Stimulated activated CD8-positive, alpha-beta memory T cell treated with anti-CD3 and anti-CD28 coated beads, Interleukin-15, amount 100 ng/mL, for 24 hours (primary cell): ENCODE measurements at places on chromosomes 13 and 19.

- DNase-seq, result no peak
Measured at GRCh38 chr13:112602189-112602588, 14.2 kb upstream of the TUBGCP3 start.

DNA sequence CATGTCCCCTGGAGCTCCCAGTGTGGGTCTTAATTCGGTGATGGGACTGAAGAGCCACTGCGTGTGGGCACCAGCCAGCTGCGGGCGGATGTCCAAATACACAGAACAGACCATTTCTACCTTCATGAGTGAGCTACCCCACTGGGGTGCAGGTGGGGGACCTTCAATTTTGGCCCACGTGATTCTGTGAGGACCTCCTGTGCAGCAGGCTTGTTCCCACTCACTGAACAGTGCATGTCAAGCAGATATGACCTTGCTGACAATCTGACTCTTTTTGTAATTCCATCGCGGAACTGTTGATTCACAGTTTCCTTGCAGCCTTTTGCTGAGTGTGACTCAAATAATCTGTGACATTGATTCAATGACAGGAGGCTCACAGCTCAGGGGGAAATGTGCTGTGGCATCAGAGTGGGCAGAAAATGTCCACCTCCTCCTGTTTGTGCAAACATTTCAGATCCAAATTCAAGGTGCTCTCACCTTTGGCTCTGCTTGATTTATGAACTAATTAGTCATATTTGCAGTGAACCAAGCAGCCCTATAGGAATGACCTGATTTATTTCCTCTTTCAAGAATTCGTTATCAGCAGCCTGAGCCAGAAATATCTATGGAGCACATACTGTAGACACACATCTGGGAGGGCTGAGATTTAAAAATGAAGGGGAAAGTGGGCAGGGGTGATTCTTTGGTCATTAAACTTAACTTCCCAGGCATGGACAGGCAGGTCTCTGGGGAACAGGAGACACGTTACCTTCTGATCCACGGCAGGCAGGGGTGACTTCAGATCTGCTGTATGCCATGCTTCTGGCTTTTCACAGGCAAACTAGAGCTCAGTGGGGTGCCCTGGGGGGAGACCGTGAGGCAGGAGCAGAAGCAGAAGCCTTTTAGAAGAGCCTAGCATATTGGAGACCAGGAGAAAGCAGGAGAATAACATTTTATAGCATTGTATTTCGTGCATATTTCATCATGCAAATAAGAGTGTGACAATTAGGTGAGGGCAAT lies 170.0 kb upstream of the KL start:
- no peak for DNase-seq

GRCh38 chr13:42354241-42355091 lies 82.5 kb downstream of the AKAP11 start:
- no peak for DNase-seq

GRCh38 chr13:23979361-23980159 lies 82.3 kb upstream of the C1QTNF9B start:
- no peak for DNase-seq

GRCh38 chr19:6340493-6341201 lies 7.2 kb upstream of the ACER1 start:
- no peak for DNase-seq

GRCh38 chr13:106243011-106243565 lies 292.4 kb downstream of the EFNB2 start:
- DNase-seq, result no peak

- DNase-seq, result no peak
Measured at GRCh38 chr19:27676334-27676733, 1536.6 kb downstream of the UQCRFS1 start.

- no peak for DNase-seq
Measured at GRCh38 chr19:3229346-3229743, 4.9 kb downstream of the CELF5 start.

GRCh38 chr19:55640043-55640576 lies 692 bp upstream of the ZNF580 start:
- no peak for DNase-seq

DNA sequence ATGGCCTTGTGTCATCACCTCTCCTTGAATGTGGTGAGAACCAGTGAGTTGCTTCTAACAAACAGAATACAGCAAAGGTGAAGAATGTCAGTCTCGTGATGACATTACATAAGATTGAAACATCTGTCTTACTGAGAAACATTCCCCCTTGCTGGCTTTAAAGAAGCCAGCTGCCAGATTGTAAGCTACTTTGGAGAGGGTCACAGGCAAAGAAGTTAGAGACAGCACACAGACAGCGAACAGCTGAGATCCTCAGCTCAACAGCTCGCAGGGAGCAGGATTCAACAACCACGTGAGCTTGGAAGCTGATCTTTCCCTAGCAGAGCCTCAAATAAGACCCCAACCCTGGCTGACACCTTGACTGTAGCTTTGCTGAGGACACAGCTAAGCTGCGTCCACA lies 367.9 kb downstream of the LIG4 start:
- DNase-seq, result no peak

DNA sequence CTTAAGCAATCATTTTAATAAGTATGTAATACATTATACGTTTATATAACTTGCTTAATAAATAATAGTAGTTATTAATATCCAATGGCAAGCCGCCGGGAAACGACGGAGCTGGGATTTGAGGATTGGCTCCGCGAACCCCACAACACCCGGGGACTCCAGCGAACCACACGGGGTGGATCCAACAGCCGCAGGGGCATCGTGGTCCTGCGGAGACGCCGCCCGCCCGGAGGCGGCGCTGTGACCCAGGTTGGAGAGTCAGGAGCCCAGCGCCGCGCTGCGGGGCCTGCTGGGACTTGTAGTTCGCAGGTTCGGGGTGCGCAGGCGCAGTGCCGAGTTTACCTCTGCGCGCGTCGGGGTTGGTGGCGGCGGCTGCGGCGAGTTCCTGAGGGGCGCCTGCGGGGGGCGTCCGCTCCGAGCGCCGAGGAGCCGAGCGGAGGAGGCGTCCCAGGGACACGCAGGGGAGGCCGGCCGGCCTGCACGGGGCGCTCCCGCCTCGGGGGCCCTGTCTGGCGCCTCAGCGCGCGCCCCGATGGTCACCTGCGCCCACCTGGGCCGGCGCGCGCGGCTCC lies at the start of gene ZNF554:
Gene ZNF554 (plus strand): TSS at position 329 of the 572 bp plus-strand sequence. CDS start 204 bp downstream, at position 533.
- peak; percentile 97 for DNase-seq

- DNase-seq, result no peak
Measured at GRCh38 chr19:19548915-19549759, 11.1 kb downstream of the CILP2 start.

GRCh38 chr19:55676889-55677505 lies 2.0 kb downstream of the EPN1 start:
- no peak for DNase-seq

DNA sequence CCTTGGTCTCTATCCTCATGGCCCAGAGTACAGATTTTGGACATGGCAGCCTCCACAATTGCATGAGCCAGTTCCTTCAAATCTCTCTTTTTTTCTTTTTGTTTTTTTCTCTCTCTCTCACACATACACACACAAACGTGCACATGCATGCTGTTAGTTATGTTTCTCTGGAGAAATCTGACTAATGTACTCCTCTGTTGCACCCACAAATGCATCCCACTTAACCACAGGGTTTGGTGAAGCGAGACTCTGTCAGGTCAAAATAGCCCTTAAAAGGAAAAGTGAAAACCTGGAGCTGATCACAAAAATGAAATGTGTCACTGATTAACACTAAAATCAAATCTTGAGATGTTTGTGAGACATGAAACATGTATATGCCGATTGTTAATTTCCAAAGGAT lies 374.6 kb upstream of the ARGLU1 start:
- no peak for DNase-seq

DNA sequence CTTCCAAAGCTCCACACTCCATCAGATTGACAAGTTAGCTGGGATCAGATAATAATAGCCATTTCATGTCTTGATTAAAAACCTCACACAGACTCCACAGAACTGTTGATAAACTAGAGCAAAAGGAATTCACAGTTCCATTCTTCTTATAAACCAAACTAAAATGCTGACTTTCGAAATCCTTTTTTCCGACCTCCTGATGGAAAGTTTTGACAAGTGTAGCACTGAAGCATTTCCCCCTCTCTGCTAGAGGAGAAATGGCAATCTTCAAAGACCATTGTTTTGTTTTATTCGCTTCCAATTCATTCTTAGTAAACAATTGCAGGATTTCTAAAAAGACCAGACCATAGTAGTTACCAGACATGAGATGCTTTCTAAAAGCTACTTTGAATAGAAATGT lies 58.8 kb downstream of the COL4A2 start:
- DNase-seq, result no peak

DNA sequence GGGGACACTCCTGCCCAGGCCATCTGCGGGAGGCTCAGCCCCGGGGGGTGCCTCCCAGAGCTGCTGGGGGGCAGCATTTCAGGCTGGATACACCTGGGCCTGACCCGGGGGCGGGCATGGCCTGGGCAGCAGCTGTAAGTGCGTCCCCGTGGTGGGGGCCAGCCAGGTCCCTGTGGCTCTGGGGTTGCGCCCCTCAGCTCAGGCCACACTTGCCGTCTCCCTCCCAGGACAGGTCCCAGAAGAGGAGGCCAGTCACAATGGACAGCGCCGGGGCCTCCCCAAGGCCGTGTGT lies 11.6 kb downstream of the CBARP start:
- DNase-seq, result no peak

DNA sequence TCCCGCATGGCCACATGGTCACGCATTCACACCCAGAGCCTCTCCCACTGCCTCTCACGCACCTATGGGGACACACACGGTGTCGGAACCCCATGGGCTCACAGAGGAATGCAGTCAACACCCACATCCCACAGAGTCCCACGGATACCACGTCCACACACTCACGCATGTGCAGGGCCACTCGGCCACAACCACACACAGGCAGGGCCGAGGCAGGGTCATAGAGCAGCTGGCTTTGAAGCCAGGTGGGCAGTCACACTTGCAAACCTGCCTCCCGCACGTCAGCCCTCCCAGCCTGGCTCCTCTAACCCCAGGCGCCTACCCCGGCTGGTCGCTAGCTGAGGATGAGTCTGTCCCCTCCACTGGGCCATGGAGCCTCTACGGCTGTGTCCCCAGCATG lies 8.1 kb downstream of the ERCC2 start:
- no peak for DNase-seq

DNA sequence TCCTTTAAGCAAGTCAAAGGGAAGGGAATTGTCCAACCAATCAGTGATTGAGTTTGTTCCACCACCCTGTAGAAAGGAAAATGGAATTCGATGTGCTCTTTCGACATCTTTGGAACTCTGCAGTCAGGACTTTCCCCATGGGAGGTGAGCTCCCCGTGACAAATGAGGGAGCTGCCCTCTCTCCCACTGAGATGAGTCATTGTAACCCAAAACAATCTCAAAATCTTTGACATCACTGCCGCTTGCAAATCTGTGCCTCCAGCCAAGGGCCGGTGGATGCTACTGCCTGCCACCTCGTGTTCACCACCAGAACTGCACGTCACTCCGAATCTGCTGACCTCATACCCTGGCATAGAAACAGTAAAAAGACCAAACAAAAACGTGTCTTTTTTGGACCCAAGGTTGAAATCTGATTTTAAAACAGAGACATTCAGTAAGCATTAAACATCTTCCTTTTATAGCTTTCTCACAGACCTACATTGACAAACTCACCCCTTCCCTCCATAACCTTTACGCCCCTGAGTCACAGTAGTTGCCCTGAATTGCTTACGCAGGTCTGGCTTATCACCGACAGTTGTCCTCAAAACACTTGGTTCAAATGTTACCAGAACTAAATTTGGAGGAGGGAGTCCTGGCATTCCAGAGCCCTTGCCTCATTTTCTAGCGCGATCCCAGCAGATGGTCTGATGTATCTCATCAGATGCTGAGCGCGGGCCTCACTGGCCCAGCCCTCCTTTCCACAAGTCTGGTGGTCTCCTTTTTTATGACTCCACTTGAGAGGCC lies 105.2 kb downstream of the COL4A2 start:
- DNase-seq, result peak; percentile 20

DNA sequence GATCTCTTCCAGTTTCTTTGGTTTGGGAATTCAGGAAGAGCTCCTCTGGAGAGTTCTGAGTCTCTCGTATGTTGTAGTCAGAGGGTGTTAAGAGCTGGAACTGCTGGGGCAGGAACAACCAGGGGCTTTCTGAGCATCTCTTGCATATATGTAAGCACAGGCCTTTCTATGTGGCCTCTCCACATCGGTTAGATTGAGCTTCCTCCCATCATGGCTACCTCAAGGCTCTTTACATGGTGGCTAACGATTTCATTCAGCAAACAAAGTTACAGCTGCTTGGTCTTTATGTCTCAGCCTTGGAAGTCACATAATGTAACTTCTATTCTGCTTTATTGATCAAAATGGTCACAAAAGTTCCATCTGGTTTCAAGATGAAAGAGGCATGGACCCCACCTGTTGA lies 20.5 kb upstream of the PLAUR start:
- DNase-seq, result no peak

DNA sequence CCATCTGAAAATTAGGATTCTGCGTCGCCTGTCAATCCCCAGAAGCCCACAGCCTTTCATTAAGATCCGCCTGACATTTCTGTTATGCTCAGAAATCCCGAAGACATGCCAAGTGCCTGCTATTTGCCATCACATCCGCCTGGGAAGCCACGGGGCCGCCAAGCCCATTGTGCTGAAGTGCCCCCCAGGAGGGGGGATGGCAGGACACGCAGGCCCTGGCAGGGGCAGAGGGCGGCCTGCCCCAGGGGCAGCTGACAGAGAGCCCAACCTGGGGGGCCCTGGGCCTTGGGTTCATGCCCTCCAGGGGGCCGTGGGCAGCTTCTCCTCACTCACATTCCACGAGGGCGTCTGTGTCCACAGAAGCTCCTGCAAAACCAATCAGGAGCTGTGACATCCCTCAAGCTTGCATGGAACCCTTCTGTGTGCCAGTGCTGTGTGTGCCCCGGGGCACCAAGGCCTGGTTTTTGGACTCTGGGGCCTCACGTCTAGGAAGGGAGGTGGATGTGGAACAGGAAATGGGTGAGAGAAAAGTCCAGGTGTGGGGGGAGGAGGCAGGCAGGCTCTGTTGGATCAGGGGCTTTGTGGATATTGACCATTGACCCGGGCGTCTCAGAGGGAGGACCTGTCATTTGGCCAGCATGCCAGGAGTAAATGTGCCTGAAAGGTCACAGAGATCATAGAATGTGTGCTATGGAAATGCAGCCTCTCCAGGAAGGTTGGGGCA lies 122.9 kb downstream of the URI1 start:
- no peak for DNase-seq

DNA sequence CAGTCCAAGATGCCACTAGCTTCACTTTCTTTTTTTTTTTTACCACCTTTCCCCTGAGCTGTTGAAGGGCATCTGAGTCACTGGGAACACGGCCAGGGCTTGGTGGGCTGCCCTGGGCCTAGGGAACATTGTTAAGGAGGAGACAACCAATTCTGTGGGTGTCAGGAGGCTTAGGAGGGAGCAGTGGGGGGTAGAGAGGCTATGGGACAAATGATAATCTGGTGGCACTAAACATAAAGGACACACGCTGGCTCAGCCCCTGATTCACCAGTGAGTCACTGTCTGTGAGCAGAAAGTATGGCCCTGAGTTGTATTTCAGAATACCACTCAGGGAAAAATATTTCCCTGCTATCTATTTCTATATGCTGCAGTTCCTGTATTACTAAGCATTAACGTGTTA lies 207.8 kb downstream of the DCLK1 start:
- DNase-seq, result no peak

DNA sequence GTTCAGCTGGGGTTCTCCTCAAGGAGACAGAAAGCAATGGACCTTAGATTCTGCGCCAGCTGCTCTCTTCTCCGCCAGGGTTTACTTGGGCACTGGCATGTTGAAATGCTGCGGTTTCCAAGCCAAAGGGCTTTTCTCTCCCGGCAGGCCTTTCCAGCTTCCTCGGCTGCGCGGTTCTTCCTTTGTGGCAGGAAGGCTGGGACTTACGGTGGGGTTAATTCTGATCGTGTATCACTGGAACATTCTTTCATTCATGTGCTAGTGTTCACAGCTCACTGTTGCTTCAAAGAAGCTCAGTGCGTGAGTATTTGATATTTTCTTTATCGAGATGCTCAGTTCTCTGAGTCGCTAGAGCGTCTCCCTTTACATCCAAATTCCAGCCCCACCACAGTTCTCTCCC lies 723.2 kb downstream of the UQCRFS1 start:
- DNase-seq, result no peak
